ENCODE measurements at places on chromosomes 4 and X.

DNA sequence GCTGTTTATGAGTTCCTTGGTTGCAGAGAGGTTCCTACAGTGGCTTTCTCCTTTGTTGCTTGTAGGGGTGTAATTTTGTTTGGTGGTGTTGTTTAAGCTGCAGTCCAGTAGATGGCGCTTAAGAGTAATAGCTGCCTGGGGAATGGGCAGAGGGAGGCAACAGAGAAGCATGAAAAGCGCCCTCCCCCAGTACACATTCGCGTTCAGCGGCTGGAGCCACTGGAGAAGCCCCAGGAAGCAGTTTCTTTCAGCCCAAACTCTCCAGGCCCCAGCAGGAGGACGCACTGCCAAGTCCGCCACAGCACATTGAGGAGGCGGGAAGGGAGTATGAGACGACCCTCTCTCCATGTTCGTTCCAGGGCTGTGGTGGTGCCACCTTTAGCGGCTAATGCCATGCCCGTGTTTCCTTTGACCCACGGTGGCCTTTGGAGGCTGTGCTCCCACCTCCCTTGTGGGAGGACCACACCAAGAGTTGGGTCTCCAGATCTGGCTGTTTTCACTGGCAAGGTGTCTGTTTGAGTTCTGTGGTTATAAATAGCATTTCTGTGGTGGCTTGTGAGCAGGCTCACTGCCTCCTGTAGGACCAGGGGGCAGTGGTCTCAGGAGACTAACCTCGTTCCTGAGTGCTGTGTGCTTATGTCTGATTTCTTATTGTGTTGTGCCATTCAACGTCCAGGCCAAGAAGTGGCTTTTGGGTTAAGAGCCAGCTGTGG lies 252.3 kb downstream of the ARHGAP10 start:
- DNase-seq, result peak; percentile 13

DNA sequence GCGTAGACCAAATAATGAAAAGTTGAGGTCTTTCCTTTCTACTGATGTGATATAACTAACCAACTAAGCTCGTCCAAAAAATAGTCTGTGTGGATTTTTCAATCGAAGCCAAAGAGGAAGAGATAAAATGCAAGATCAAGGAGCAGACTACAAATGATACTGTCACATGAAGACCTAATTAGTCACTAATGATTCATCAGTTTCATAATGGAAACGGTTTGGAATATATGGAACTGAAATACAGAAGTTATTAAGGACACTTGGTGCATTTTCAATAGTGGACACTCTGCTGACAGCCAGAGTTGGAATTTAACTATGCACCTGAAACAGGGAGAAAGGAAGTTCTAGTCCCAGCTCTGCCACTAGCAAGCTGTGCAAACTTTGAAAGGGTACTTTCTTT lies 119.8 kb downstream of the GUCY2F start:
- DNase-seq, result no peak

- no peak for DNase-seq
These were observed 70.7 kb downstream of the LEF1 start for GRCh38 chr4:108097990-108098553.

- DNase-seq, result no peak
These were observed 38.1 kb upstream of the PDE5A start for GRCh38 chr4:119666653-119667091.

- DNase-seq, result no peak
These were observed 19.9 kb downstream of the MSN start for GRCh38 chrX:65687367-65687766.

DNA sequence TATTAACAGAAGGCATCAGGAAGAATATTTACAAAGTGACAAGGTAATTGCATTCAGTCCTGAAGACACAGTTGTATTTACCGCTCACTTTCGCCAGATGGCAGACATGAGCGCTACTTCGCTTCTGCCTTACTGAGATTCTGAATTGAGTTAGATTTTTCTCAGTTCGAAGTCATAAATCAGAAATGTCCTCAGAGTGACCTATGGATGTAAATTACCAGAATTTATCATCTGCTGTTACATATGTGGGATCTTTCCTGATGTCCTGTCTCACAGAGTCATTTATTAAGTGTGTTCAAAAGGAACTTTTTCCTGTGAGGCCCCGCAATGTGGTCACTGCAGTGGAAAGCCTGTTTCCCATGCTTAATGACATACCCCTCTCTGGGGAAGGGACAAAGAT lies 97.3 kb upstream of the DCLK2 start:
- peak; percentile 49 for DNase-seq

Data from NCI-H1436 (cell line).